ENCODE measurements at places on chromosomes 13 and 19.
A peak's percentile ranks its signal among the peaks of the same experiment; 100 is the strongest.

DNA sequence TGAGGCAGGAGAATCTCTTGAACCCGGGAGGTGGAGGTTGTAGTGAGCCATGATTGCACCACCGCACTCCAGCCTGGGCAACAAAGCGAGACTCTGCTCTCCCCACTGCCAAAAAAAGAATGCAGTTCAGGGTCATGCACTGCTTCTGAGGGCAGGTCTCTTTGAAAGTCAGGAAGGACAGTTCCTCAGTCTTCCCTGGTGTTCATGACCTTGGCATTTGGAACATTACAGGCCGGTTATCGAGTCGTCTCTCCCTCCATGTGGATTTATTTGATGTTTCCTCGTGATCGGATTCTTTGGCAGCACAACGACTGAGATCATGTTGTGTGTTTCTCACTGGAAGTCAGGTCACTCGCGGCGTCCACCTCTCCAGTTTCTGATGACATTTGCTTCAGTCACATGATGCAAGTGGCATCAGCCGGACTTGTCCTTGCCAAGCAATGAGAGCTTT lies 17.2 kb downstream of the FGF21 start:
- no peak for DNase-seq

- no peak for DNase-seq
These were observed 62.1 kb downstream of the GGACT start for GRCh38 chr13:100526318-100527000.

DNA sequence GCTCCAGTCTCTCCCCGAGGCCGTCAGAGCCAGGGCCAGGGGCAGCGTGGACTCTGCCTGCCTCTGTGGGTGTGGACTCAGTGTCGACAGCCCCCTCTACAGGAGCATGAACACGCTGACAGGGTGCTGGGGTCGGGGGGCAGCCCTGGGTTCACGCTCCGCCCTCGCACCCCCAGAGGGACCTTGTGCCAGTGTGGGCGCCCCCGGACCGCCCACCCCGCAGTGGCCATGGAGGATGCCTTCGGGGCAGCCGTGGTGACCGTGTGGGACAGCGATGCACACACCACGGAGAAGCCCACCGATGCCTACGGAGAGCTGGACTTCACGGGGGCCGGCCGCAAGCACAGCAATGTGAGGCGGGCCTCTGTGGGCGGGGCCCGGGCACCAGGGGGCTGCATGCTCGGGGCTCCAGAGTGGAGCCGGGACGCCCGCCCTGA lies 8.3 kb downstream of the TRPM4 start:
- no peak for DNase-seq

GRCh38 chr13:88104576-88104975 lies 433.4 kb downstream of the SLITRK5 start:
- DNase-seq, result no peak

DNA sequence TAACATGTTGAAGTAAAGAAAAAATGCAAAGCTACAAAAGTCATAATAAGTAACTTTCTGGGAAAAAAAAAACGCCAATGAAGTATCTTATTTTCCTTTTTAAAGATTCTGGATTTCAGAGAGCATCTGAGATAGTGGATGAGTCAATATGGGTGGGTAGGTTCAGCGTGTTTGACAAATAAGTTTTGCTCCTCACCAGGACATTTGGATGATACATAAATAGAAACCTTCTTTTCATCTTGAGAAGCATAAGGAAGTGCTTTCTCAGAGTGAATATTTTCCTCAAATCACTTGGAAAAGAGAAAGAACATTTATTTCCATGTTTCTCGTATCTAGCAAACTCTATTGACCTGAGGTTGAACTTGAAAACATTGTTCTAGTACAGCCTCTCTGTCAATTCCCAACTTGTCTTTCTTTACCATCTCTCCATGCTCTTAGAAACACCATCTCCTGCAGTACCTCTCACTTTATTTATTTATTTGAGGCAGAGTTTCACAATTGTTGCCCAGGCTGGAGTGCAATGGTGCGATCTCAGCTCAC lies 463.2 kb downstream of the KLF5 start:
- no peak for DNase-seq

DNA sequence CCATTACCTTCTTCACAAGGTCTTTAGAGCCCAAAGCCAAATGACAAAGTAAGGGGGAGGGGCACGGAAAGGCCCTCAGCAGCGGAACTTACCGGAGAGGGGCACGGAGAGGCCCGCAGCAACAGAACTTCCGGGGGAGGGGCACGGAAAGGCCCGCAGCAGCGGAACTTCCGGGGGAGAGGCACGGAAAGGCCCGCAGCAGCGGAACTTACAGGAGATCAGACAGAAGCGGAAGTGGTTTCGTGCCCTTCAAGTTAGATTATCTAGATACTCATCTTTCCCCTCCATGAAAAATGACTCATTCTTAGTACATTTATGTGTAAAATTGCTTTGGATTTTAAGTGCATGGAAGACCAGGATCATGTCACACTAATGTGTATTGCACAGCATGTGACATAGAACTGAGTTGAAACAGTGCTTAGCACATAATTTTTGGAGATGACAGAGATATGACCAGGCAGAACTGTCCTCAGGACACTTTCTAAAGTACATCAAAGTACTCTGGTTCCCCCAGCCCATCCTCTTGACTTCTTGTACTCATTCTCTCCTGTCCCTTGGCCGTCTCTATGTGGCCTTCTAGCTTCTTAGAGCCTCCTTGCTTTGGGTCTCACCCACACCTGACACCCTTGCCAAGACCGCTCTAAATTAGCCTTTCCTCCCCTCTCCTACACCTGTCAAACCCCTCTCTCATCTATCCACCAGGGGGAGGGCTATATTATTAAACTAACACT lies 25.7 kb upstream of the TPTE2 start:
- DNase-seq, result no peak

DNA sequence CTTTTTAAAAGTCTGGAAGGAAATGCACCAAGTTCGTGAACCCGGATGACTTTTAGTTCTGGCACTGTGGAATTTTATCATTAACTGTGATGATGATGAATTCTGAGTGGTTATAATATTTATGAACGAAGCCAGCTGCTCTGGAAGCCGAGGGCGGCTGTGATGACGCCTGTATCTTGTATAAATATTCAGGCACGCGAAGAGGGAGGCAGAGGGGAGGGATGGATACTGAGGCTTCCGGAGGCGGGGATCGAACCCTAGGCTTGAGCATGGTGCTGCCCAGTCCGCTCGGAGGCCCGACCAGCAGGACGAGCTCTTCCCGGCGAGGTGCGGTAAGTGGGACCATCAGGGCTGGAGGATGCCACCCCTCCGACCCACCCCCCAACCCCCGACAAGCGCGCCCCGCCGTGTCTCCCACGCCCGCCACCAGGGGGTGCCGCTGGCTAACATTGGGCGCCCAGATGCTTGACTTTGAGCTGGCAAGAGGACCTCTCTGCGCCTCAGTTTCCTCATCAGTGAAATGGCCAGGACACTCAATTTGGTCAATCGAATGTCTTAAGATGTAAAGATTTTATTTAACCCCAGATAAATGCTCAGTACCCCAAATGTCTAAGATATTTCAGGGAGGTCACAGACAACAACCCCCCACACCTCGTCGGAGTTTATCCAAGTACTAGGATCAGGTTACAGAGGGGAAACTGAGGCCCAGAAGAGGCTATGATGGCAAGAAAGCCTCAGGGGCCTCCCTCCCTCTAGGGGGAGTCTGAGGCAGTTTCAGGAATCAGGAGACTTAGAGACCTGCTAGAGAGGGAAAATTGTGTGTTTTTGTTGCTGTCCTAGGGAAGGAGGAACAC lies 4.5 kb upstream of the RAB3A start:
- no peak for DNase-seq

- no peak for DNase-seq
These were observed 240.6 kb upstream of the ZNF507 start for GRCh38 chr19:32104850-32105235.

- DNase-seq, result no peak
These were observed 42.3 kb downstream of the GJA3 start for GRCh38 chr13:20118268-20119140.

- DNase-seq, result no peak
These were observed 36.3 kb downstream of the COL4A2 start for GRCh38 chr13:110343241-110343865.

DNA sequence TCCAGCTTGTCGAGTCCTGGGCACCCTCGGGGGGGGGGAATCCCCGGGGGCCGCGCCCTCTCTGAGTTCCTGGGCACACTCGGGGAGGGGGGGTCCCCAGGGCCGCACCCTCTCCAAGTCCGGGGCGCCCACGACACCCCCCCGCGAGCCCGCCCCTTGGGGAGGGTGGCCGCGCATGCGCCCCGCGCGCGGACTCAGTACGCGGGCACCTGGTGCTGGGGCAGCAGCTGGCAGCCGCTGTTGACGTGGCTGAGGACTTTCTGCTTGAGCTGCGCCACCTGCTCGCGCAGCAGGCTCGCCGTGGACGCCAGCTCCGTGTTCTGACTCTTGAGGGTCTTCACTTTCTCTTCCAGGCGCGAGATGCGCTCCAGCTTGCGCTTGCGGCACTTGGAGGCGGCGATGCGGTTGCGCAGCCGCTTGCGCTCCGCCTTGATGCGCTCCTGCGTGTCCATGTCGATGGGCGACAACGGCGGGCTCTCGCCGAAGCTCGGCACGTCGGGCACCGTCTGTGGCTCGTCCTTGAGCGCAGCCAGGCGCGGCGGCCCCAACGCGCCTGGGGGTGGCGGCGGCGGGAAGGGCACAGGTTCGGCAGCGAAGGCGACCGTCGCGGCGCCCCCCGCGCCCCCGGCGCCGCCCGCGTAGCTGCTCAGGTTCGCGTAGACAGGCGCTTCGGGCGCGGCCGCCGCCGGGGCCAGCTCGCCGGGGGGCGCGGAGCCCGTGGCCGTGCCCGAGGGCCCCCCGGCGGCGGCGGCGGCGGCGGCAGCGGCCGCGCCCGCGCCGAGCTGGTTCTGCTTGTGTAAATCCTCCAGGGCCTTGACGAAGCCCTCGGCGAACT lies 958 bp downstream of the JUND start:
- DNase-seq, result peak; percentile 83

- no peak for DNase-seq
These were observed 11.8 kb upstream of the FGF9 start for GRCh38 chr13:21659087-21659486.

DNA sequence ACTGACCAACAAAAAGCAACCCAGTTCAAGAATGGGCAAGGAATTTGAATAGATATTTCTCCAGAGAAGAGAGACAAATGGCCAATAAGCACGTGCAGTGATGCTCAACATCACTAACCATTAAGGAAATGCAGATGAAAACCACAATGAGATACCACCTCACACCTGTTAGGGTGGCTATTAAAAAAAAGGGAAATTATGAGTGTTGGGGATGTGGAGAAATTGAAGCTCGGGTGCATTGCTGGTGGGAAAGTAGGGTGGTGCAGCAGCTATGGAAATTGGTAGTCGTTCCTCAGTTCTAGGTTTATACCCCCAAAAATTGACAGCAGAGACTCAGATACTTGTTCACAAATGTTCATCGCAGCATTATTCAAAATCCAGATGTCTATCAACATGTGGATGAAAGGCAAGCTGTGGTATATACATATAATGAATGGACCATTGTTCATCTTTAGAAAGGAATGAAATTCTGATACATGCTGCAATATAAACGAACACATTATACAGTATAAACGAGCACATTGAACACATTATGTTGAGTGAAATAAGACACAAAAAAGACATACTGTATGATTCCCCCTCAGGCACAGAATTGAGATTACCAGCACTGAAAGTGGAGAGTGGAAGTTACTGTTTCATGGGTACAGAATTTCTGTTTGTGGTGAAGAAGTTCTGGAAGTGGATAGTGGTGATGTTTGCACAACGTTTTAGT lies 927 bp downstream of the CHAMP1 start:
- DNase-seq, result no peak

- no peak for DNase-seq
These were observed 502.8 kb downstream of the COG6 start for GRCh38 chr13:40158218-40158617.

DNA sequence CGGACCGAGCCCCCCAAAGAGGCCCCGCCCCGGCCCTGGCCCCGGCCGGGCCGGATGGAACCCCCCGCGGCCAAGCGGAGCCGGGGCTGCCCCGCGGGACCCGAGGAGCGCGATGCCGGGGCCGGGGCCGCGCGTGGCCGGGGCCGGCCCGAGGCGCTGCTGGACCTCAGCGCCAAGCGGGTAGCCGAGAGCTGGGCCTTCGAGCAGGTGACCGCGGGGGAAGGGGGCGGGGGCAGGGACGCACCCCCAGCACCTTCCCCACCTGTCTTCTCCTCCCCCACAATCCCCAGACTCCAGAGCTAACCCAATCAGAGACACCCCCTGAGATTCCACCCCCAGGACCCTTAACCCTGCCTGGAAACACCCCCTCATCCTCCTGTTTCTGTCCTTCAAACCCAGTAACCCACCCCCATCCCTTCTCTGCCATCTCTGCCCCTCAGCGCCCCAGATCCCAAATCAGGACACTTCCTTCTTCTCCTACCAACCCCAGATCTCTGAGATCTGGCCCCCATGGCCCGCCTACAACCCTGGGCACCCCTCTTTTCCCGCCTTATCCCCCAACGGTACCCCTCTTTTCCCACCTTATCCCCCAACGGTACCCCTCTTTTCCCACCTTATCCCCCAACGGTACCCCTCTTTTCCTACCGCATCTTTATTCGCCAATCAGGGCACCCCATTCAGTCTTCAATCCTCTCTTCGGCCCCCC lies 505 bp downstream of the ZSWIM4 start:
- no peak for DNase-seq

DNA sequence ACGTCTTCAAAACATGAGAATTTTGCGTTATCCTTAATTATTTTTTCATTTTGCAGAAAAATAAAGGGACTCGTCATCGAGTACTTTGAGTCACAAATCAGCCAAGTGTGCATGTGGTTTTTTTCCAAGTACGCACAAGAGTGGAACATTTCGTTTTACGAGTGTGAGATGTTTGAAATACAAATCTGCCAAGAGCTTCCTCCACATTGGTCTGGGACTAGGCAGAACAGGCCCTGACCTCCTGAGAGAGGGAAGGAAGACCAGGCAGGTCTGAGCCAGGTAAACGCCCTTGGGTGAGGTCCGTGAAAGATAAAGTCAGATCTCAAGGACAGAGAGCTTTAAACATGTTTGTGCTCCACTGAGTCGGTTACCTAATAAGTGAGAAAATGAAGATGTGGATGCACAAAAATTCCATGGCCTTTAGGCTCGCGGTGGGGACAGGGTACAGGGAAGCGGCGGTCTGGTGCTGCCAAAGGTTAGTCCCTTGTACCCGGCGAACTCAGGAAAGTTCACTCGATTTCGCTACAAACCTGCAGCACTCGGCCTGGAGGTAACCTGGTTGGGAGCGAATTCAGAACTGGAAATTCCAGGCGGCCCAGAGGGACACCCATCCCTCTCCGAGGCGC lies 473 bp upstream of the ITM2B start:
- no peak for DNase-seq

GRCh38 chr19:55647732-55648584 lies at the start of gene CCDC106:
Gene CCDC106 (plus strand): TSS chr19:55648212. CDS start chr19:55649047, 835 bp downstream.
- DNase-seq, result peak; percentile 57

- DNase-seq, result peak; percentile 78
These were observed 1.7 kb downstream of the IRS2 start for GRCh38 chr13:109784590-109785140.

Data from NCI-H345 (cell line).